ENCODE measurements at places on chromosomes 13 and 19.

- no peak for DNase-seq
Observed at GRCh38 chr13:83819156-83819555, 63.1 kb downstream of the SLITRK1 start.

DNA sequence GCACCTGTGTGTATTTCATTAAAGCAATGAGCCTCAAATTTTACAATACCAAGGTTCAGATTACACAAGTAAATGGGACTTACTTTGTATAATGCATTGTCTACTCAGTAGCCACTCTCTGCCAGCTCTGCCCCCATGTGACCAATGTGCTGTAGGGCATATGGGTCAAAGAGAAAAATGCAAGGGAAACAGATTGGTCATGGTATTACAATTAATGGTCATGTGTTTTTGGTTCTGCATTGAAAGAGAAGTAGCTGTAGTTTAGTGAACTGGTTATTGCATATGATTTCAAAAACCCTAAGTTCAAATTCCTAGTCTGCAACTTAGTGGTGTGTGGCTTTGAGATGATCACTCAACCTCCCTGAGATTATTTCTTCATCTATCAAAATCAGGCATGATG is 545.4 kb downstream of the SUCLA2 start:
- no peak for DNase-seq

- no peak for DNase-seq
Observed at GRCh38 chr13:88022431-88023208, 351.4 kb downstream of the SLITRK5 start.

- DNase-seq, result no peak
Observed at GRCh38 chr13:35475212-35475959, 1.1 kb downstream of the MAB21L1 start.

DNA sequence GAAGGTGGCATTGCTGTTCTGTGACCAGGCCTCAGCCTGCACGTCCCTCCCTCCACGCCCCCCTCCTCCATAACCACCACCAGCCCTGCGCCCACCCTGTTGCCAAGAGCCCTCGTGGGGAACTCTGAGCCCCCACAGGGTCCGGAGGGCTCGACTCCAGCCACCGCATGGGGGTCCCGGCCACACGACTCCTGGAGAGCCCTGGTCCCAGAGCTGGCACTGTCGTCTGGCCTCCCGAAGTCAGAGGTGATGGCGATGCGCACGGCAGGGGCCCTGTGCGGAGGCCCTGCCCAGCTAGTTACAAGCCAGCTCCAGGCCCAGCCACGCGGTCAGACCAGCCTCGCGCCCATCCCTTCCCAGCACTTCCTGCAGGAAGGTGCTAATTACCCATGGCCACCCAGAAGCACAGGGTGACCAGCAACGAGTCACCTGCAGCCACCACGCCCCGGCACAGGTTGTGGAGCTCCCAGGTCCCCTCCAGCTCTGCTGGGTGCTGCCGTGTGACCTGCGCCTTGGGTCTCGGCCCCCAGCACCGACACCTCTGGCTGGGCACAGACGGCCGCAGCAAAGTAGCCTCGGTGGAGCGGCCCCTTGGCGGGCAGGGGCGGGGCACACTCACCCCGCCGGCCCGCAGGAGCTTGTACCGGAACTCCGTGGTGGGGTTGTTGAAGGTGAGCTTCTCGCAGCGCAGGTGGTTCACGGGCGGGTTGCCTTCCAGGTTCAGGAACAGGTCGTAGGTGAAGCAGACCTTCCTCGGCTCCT is 49.6 kb downstream of the MLLT1 start:
- DNase-seq, result no peak

DNA sequence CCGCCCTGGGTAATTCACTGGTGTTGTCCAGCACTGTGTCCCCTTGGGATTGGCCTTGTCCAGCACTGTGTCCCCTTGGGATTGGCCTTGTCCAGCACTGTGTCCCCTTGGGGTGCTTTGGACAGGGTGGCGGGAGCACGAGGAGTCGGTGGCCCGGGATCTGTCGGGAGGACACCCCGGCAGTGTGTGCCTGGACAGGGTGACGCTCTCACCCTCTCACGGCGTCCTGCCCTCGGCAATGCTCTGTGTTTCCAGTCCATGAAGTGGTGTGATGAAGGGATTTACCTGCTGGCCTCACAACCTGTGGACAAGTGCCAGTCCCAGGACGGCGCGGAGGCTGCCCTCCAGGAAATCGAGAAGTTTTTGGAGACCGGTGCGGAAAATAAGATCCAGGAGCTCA is 29.9 kb upstream of the F7 start:
- DNase-seq, result no peak

DNA sequence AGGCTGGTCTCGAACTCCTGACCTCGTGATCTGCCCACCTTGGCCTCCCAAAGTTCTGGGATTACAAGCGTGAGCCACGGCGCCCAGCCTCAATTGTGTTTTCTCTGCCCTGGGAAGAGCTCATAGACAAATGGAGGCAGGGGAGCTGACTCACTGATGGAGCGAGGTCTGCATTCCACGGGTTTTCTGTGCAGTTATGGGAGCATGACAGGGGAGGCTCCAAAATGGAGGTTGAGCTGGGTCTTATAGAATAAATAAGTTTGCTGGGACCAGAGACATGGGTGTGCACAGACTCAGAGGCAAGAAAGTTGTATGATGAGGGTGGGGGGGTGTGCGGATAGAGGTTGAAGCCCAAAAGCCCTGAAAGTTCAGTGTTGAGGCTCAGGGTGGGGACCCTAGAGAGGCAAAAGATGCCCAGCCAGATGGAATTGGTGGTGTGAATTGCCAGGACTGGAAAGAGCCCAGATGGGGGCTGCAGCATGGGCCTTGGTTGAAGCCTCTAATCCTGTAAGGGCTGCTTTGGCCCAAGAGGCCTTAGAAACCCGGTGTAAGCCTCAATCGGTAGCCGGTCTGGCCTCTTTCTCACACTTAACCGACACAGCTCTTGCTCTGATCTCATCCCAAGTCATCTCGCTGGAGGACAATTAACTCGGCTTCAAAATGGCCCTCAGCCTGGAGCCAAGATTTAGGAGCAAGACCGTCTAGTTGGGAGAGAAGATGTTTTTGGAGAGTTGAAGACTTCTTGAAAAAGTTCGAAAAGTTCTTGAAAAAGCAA is 1.9 kb downstream of the TPM4 start:
- no peak for DNase-seq

DNA sequence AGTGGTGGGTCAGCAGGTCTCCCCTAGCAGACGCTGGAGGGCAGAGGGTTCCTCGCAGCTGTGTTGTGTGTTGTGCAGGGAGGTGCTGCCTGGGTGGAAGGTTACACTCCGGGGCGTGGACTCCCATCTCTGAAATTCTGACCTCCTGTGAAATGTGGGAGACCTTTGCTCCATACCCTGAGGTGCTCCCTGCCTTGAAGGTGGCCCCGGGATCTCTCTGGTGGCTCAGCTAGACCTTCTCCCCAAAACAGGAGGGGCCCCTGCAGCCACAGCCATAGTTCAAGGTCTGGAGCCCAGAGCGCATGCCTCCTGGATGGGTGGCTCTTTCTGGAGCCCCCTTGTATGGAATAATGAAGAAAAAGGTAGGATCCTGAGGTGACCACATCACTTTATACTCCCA is 70.2 kb downstream of the SOX1 start:
- DNase-seq, result peak; percentile 24

DNA sequence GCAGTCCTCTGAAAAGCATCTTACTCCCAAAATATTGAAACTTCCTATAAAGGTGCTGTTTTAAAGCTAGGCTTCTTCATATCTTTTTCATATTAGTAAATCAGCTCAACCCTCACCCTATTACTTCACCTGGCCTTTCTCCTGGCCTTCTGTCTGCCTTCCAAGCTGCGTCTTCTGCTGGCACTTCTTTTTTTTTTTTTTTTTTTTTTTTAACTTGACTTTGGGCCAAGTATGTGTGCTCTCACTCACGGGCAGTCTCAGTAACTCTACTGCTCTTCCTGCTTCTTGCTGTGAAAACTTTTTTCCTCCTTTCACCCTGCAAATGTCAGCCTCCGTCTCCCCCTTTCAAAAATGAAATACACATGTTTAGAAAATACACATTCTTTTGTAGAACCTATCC is 41.2 kb upstream of the KCTD4 start:
- no peak for DNase-seq

DNA sequence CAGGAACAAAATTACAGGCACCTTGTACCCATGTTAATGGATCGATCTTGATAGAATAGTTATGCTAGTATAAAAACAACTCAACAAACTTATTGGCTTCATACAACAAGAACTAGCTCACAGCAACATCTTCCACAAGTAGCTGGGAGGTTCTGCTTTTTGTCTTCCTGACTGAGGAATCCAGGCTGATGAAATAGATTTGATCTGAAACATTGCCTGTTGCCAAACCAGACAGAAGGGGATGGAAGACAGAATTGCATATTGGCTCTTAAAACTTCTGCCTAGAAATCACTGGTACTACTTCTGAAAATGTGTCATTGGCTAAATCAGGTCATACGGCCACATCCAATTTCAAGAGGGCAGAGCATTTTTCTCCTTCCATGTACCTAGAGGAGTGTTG is 267.3 kb downstream of the RFC3 start:
- DNase-seq, result no peak

DNA sequence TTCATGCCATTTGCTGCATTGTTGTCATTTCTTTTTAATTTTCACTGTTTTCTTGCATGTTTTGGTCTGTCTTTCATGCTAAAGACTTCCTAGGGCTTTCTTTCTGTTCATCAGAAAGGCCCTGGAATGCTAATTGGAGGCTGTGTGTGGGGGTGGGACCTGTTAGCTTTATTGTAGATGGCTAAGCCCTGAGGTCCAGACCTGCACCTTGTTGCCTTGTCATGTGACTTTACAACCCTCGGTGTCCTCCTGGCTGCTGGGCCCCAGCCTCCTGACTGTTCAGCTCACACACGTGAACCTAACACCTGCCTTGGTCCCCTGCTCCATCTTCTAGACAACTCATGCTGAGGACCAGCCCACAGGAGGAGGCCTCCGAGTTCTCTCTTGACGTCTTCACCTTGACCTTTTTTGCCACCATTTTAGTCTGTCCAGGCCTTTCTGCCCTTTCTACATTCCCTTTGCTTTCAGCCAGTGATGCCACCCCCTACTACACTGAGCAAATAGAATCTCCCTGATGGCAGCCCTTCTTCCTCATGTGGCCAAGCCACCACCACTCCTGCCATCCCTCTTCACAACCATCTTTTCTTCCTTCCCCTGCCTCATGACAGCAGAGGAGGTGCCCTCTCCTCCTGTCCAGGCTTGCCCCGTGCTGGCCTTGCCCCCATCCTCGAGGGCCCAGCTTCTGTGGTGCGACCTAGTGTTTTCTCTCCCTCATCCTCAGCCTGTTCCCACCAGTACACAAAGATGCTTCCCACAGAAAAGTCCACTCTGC is 41.4 kb upstream of the GPI start:
- peak; percentile 74 for DNase-seq

DNA sequence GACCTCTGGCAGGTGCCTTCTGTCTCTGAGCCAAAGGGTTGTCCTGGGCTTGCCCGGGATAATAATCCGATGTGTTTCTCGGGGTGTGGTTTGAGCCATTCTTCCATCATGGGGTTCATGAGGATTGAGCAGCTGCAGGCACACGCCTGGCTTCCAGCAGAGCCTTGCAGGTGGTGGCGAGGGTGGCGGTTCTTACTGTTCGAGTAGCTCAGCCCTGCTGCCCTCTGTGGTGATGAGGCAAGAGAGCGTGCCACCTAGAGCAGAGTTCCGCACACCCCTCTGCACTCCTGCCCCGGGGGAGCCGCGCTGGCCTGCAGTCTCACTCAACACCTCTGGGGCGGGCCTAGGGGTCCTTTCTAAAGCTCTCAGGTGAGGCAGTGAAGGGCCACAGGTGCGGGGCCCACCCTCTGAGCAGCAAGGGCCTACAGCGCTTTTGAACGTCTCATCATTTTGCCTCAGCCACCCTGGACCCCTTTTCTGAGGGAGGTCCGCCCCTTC is 3.8 kb downstream of the SCN1B start:
- no peak for DNase-seq

GRCh38 chr13:72890546-72890945 is 108.6 kb downstream of the PIBF1 start:
- no peak for DNase-seq

GRCh38 chr19:49362048-49362928 is at the start of gene TEAD2:
TEAD2 (minus strand) TSS chr19:49362416; CDS start chr19:49360075, 2,341 bp downstream.
- DNase-seq, result no peak

- no peak for DNase-seq
Observed at GRCh38 chr19:27974082-27974513, 1238.9 kb downstream of the UQCRFS1 start.

DNA sequence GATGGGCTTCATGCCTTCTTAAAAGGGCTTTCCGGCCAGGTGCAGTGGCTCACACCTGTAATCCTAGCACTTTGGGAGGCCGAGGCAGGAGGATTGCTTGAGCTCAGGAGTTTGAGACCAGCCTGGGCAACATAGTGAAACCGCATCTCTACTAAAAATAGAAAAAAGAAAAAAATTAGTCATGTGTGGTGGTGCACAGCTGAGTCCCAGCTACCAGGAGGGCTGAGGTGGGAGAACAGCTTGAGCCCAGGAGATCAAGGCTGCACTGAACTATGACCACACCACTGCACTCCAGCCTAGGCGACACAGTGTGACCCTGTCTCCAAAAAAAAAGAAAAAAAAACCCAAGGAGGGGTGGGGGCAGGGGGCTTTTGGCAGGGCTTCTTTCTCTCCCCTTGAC is 7.2 kb downstream of the CARS2 start:
- no peak for DNase-seq

- no peak for DNase-seq
Observed at GRCh38 chr13:30735872-30736175, 481 bp downstream of the ALOX5AP start.

DNA sequence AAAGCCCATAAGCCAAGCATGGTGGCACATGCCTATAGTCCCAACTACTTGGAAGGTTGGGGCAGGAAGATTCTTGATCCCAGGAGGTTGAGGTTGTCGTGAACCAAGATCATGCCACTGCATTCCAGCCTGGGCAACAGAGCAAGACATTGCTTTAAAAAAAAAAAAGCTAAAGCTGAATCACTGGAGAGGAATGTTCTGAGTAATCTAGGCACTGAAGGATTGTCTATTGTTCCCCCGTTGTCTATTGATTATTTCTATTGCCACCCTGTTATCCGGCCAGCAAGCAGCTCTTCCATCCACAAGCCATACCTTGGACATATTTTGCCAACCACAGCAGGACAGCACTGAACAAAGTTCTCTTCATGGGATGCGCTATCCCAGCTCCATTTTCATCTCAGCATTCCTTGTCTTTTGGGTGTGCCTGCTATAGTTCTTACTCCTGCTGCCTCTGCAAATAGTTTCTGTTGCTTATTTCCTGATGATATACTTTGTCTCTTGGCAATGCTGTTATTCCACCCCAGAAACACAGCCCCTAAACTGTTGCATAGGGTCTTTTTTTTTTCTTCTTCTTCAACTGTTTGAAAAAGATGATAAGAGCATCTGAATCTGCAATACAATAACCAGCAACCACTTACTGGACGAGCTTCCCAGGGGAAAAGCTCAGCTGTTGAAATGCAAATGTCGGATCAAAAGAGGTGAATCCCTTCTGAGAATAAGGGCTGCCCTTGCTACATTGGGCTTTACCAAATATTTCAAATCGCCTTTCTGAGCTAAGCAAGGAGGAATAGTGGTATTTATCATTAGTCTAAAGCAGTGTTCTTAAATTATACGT is 22.2 kb upstream of the SIAH3 start:
- no peak for DNase-seq

DNA sequence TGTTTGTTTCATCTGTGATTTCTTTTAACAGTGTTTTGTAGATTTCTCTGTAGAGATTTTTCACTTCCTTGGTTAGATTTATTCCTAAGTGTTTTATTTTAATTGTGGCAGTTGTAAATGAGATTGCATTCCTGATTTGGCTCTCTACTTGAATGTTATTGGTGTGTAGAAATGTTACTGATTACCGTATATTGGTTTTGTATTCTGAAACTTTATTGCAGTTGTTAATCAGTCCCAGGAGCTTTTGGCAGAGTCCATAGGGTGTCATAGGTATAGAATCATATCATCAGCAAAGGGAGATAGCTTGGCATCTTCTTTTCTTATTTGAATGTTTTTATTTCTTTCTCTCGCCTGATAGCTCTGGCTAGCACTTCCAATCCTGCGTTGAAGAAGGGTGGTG is 1386.7 kb downstream of the SLITRK5 start:
- DNase-seq, result no peak
